ENCODE measurements at places on chromosomes 5 and 9.

DNA sequence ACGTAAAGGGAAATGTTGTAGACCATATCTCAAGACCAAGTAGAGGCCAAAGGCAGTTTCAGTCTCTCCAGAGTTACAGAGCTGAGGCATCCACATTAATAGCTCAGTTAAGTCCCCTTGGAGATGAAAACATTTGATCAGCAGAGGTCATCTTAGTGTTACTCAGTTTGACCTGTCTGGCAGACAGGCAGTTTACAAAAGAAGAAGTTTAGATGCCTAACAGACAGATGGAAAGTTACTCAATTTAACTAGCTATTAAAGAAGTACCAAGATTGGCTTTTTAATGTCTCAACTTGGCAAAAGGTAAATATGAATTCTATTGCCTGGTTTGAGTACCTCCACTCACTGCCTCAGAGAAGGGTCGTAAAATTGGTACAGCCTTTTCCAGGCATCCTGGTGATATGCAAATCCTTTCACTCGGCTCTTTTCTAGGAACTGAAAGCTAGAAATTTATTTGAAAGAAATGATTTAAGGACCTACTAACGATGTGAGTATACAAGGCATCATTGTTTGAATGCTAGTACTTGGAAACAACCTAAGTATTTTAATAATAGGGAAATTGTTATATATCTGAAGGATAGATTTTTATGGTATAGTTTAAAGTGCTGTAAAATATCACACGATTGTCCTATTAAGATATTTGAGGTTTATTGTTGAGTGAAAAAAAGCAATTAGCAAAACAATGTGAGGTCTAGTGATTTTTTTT, 14.8 kb downstream of the ACO1 start:
- no peak overlapping the region for H3K27ac ChIP-seq
- no peaks in the 10 kb centered on the region for H3K4me1 ChIP-seq
- no peaks in the 10 kb centered on the region for H3K36me3 ChIP-seq
- H3K27me3 ChIP-seq: no peaks in the 10 kb centered on the region
- DNase-seq: no peak
- H3K4me3 ChIP-seq: no peak overlapping the region

- no peaks in the 10 kb centered on the region for H3K4me1 ChIP-seq
- peaks cover 27% of the 10 kb centered on the region for H3K27me3 ChIP-seq
- H3K27ac ChIP-seq: no peak overlapping the region
- no peak overlapping the region for H3K4me3 ChIP-seq
Observed at GRCh38 chr9:122234022-122234748, 5.4 kb upstream of the LHX6 start.

DNA sequence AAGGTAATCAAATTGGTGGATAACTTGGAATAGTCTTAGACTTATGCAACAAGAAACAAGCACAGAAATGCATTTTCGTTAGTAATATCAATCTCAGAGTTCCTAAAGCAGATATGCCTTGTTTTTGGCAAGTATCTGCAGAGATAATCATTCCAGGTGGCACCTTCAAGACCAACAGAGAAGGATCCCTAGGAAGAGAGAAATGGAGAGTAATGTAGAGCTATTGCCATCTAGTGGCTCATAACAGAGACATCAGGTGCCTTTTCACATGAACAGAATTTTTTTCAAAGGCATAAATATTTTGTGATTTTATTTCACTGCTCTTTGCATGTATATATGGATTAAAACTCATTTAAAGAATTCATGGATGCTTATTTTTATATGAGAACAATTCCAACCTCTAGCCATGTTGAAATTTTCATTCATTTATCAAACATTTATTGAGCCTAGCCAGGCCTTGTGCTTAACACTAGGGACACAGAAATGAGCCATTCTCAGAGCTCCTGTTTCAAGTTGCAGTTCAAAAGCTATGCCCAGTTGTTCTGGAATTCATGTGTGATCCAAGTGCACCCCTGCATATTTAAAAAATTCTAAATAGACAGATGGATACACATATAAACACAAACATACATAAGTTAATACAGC, 117.5 kb upstream of the OR13F1 start:
- no peaks in the 10 kb centered on the region for H3K36me3 ChIP-seq
- H3K4me1 ChIP-seq: no peaks in the 10 kb centered on the region
- H3K27ac ChIP-seq: no peak overlapping the region
- no peak overlapping the region for H3K4me3 ChIP-seq

GRCh38 chr5:90437663-90438062, 28.1 kb upstream of the CETN3 start:
- H3K27ac ChIP-seq: no peak overlapping the region
- H3K4me3 ChIP-seq: no peak overlapping the region
- no peaks in the 10 kb centered on the region for H3K27me3 ChIP-seq
- no peak for DNase-seq
- H3K36me3 ChIP-seq: no peaks in the 10 kb centered on the region

DNA sequence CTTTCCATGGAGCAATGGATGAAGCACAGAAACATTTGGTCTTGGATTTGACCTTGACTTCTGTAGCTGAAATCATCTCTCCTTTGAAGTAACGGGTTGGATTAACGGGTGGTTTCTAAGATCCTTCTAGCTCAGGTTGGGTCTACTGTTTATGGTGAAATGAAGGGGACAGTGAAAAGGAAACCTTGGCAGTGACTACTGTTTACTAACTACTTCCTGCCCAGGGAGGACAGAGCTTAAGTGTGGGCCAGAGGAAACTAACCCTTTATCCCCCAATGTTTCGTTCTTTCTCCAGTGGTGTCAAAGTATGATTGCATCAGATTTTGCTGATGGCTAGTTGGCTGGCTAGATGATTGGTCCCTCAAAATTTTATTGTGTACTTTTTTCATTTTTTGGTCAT, 22.2 kb downstream of the SKP2 start:
- H3K27ac ChIP-seq: no peak overlapping the region
- DNase-seq: no peak
- H3K36me3 ChIP-seq: peaks cover 76% of the 10 kb centered on the region

DNA sequence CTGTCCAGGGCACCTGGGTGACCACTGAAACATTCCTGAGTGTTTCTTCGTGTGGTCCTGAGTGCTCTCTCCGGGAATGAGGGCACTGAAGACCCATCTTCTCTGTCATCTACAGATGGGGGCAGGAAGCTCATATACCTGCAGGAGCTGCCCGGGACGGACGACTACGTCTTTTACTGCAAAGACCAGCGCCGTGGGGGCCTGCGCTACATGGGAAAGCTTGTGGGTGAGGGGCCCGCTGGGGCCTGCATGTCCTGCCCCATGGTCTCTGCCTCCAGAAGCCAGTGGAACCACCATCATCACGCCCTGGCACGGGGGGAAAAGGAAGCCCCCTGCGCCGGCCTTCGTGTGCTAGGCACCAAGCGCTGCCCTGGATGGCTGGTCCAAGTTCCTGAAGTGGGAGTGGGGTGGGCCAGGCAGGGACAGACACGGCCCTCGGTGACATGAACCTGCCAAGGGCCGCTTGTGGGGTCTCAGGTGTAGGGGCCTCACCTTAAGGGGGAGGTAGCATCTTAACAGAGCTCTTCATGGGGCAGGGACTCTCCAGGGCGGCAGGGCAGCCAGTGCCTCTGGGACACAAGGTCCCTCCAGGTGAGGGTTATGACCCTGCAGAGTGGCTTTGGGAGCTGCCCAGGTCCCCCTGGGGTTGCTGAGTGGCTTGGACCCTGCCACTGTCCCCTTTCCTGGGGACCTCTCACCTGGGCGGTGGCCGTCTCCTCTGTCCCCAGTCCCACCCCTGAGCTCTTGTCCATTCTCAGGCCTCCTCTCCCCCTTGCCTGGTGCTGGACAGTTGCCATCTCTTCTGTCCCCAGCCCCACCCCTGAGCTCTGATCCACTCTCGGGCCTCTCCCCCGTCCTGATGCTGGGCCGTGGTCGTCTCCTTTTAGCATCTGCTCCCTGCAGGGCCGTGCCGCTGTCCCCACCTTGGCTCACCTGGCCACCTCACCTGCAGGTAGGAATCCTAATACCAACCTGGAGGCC, 2.1 kb downstream of the OBP2A start:
- no peak overlapping the region for H3K27ac ChIP-seq
- H3K36me3 ChIP-seq: no peaks in the 10 kb centered on the region
- no peaks in the 10 kb centered on the region for H3K4me1 ChIP-seq
- no peak overlapping the region for H3K4me3 ChIP-seq
- no peak for DNase-seq

DNA sequence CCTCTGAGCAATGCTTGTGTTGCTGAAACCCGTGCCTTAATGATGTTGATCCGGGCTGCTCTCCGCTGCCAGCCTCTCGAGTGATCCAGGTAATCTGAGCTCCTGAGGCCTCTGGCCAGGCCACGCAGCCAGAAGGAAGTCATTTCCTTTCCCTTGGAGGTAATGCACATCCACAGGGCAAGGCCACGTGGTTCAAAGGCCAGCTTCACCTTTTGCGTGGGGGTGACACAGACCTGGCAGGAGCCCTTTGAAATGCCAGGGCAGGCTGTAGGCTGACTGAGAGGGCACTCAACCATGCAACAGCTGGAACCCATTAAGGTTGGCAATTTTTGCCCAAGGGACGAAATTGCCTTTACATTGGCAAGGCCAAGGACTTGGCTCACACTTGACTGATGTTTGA, 80.4 kb downstream of the LIX1 start:
- no peak for DNase-seq
- peaks cover 2% of the 10 kb centered on the region for H3K27me3 ChIP-seq
- H3K4me3 ChIP-seq: no peak overlapping the region

- DNase-seq: no peak
- H3K36me3 ChIP-seq: no peaks in the 10 kb centered on the region
- no peak overlapping the region for H3K27ac ChIP-seq
- H3K4me1 ChIP-seq: no peaks in the 10 kb centered on the region
- no peaks in the 10 kb centered on the region for H3K27me3 ChIP-seq
Observed at GRCh38 chr9:72422214-72422613, 57.2 kb upstream of the ZFAND5 start.

DNA sequence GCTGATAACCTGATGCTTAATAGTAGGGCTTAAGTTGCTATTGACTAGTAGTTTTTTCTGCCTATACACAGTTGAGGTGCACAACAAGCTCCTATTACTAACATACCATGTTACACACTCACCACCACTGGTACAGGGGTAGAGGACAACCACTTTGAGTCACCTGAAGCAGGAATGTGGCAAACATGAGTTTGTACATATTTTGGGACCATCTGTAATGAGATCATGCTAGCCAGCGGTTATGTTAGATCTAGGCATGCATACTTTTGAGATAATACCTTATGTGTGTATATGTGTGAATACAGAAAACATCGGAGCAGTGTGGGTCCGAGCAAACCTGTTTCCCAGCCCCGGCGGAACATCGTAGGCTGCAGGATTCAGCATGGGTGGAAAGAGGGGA, 72.8 kb upstream of the NXNL2 start:
- H3K36me3 ChIP-seq: no peaks in the 10 kb centered on the region
- no peak overlapping the region for H3K4me3 ChIP-seq
- no peaks in the 10 kb centered on the region for H3K4me1 ChIP-seq
- no peak overlapping the region for H3K27ac ChIP-seq

DNA sequence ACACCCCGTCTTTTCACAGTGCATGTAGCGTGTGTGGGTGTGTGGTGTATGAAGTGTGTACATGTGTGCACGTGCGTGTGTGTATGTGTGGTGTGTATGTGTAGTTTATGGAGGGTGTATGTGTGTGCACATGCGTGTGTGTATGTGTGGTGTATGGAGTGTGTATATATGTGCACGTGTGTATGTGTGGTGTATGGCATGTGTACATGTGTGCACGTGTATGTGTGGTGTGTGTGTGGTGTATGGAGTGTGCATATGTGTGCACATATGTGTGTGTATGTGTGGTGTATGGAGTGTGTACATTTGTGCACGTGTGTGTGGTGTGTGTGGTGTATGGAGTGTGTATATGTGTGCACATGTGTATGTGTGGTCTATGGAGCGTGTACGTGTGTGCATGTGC, 13.2 kb downstream of the MYMK start:
- DNase-seq: no peak
- H3K27ac ChIP-seq: no peak overlapping the region
- H3K4me3 ChIP-seq: no peak overlapping the region
- H3K4me1 ChIP-seq: peaks cover 18% of the 10 kb centered on the region
- H3K36me3 ChIP-seq: no peaks in the 10 kb centered on the region
- no peaks in the 10 kb centered on the region for H3K27me3 ChIP-seq

DNA sequence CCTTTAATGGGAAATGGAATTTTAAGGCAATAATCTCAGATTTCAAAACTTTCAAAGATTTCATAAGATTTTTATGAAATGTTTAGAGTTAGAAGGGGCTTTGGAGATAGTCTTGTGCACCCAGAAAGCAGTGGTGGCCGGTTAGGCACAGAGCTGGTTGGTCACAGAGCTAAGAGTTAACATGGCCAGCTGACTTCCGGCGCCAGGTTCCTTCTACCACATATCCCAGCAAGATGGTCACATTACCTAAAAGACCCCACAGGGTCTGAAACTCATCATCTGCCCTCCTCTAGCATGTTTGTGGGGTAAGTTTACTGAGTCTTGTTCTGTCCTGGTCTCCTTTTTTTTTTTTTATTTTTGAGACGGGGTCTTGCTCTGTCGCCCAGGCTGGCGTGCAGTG, 19.3 kb downstream of the QRFP start:
- H3K4me3 ChIP-seq: no peak overlapping the region
- no peaks in the 10 kb centered on the region for H3K4me1 ChIP-seq
- H3K27me3 ChIP-seq: no peaks in the 10 kb centered on the region
- no peak overlapping the region for H3K27ac ChIP-seq

- H3K27ac ChIP-seq: no peak overlapping the region
- H3K4me1 ChIP-seq: no peaks in the 10 kb centered on the region
- no peaks in the 10 kb centered on the region for H3K27me3 ChIP-seq
- no peak for DNase-seq
- H3K36me3 ChIP-seq: peaks cover 93% of the 10 kb centered on the region
Observed at GRCh38 chr9:71734950-71735349, 33.4 kb downstream of the CEMIP2 start.

DNA sequence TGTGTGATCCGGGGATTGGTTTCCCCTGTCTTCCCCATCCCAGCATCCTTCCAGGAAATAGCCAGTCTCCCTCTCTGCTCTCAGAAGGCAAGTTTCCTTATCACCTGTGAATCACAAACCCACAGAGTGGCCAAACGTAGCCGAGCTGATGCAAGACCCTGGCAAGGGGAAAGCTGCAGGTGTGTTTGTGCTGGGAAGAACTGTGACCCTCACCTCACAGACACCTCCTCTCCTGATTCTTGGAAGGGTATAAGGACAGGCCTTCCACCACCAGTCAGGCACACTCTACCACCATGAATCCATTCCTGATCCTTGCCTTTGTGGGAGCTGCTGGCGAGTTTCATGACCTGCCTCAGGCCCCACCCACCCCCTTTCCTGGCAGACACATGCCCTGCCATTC, at the start of gene PRSS3:
Gene PRSS3 (plus strand): TSS at position 281 of the 400 bp plus-strand sequence. CDS start 13 bp downstream, at position 294.
- H3K27ac ChIP-seq: no peak within 1 kb of the TSS
- H3K4me1 ChIP-seq: no peaks in the 10 kb centered on the region
- no peak within 1 kb of the TSS for H3K4me3 ChIP-seq
- no peak for DNase-seq

DNA sequence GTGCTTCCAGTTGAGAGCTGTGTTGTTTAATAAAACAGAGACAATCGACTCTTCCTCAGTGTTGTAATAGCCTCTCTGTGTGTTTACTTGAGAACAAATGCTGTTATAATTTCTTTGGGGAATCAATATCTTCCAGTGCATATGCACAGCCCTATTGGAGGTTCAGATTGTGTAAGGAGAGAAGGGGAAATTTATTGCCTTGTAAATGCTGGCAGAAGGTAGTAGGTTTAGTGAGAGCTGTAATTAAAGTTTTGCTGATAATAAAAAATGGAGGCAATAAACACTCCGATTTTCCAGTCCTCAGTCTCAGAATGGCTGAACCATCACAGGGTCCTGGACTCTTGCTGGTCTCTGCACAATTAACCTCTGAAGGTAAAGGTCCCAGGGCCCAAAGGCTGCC, 128.3 kb downstream of the C5orf15 start:
- no peak overlapping the region for H3K4me3 ChIP-seq
- no peaks in the 10 kb centered on the region for H3K36me3 ChIP-seq
- peaks cover 6% of the 10 kb centered on the region for H3K27me3 ChIP-seq

All from CD4-positive, CD25-positive, alpha-beta regulatory T cell (primary cell).